ENCODE measurements at places on chromosomes 2 and 18.

DNA sequence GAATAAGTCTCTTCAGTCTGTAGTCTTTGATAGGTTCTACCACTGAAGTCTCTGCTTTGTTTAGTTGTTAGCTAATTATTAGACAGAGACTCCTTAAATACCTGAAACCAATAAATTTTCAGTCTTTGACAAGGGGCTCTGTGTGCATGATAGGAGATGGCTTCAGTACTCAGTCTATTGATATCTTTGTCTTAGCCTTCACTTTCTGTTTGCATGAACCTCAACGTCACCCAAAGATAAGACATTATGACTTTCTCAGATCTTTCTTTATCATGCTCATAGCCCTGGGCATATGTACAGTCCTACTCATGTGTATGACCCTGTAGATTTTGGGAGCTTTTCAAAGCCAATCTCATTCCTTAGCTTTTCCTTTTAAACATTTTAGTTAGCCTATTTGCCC lies 183.5 kb upstream of the GCFC2 start:
- DNase-seq, result no peak

DNA sequence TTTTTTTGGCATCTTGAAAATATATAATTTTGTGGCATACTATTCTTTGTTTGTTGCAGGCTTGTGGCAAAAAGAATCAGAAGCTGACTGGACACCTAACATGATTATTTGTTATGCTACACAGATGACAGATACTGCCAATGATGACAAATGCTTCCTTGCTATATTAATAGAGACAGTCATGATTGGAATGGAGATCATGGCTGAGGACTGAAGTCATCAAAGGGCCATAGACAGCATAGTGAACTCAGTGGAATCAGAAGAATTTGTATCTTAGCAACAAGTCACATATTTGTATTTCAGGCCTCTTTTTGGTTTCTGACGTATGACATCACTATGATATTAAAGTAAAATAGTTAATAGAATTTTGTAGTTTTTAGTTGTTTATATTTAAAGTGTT lies 1003.8 kb upstream of the DDX18 start:
- DNase-seq, result no peak

DNA sequence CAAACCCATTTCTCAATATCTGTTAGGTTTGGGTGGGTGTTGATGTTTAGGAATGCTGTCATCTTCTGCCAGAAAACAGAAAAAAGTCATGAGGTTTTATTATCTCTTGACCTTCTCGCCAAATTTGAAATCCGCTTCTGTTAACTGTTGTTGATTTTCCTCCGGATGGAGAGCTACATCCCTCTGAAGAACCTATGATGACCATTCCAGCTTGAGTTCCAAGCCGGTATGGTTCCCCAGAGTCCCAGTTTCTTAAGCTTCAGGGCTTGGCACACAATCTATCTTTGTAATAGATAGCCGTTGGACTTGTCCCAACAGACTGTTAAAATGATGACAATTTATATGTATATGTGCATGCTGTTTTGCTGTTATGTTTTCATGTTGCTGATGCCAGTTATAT lies 1201.0 kb downstream of the LRP1B start:
- no peak for DNase-seq

GRCh38 chr2:47697000-47697601 lies 85.8 kb upstream of the MSH6 start:
- no peak for DNase-seq
